ENCODE measurements at places on chromosomes 7 and 10. TPM values are rescaled to one million over a fixed set of nuclear protein-coding genes. Genes with fewer than 3 reads are reported as not detected.

Gene FERD3L
- total RNA-seq = not detected

Gene TRIM50
- not detected for total RNA-seq

Gene GPR146
- 14.4 TPM for total RNA-seq

Gene PVRIG
- total RNA-seq = 0.52 TPM

Gene PON2
- total RNA-seq = 174 TPM

Gene FBXW4
- 65.6 TPM for total RNA-seq

Gene MSMB
- total RNA-seq = not detected

Gene MYPN
- 0.06 TPM for total RNA-seq

Gene NXPH1
- 0.17 TPM for total RNA-seq

Gene ZRANB1
- total RNA-seq = 45.5 TPM

Gene NAT16
- total RNA-seq = not detected

Gene IFIT1B
- total RNA-seq = 0.21 TPM

Gene CPA4
- 0.55 TPM for total RNA-seq

Gene FOXI2
- not detected for total RNA-seq

Gene VDAC2
- 121 TPM for total RNA-seq

Gene HOXA4
- total RNA-seq = 2.7 TPM

Gene MDH2
- 54.3 TPM for total RNA-seq

Gene SPDYE6
- total RNA-seq = not detected

Gene INHBA
- 23.2 TPM for total RNA-seq

Gene SHTN1
- total RNA-seq = 14.4 TPM

Gene PTPN20
- 7.2 TPM for total RNA-seq
